ENCODE measurements at places on chromosomes 2 and 18.

DNA sequence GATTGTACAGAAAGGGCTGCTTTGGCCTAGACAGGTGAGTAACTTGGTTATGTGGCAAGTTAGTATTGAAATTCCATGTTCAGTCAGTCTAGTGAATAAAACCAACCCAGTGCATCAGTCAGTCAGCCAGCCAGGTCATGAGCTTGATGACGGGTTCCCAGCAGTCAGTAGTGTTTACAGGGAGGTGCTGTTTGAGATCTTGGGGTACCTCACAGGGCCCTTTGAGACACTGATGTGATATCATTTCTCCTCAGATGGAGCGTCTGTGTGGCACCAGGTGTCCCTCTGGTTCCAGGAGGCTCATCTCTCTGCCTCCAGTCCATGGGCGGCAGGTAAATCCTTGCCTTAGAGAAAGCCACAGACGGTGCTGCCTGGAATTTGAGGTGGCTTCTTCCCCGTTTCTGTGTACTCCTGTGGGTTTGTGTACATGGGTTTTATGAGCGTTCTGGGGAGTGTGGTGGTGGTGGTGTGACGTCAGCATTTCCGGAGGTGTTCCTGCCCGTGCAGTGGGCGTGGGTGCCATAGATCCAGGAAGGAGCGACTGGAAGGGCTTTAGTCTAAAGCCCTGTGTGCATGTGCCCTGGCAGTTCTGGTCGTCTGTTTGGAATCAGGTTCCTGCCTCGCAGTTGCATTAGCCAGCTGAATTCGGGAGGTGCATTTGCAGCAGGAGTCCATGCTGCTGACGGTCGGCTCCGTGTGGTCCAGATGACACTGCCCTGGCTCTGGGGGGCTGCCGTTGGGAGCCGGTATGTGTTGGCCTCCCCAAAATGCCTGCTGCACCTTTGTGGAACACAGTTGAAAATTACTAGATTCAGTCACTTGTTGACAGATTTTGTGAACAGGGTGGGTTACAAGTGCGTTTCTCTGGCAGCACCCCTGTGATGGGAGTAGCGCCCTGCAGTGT is 2.1 kb downstream of the CTDP1 start:
- no peak for DNase-seq

GRCh38 chr2:81436256-81436655 is 1131.7 kb upstream of the LRRTM1 start:
- no peak for DNase-seq

DNA sequence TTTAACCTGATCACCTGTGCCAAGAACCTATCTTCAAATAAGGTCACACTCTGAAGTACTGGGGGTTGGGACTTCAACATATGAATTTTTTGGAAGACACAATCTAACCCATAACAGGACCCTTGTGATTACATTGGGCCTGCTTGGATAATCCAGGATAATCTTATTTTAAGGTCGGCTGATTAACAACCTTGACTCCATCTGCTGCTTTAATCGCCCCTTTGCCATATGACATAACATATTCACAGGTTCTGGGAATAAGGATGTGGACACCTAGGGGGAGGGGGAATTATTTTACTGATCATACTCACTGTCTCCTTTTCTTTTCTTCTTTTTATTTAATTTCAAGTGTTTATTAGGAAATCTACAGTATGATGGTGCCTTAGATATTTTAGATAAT is 34.8 kb downstream of the CDH20 start:
- no peak for DNase-seq

GRCh38 chr2:68911246-68911645 is 40.0 kb upstream of the BMP10 start:
- no peak for DNase-seq

- DNase-seq = no peak
Observed at GRCh38 chr2:204664708-204665121, 119.4 kb downstream of the PARD3B start.

DNA sequence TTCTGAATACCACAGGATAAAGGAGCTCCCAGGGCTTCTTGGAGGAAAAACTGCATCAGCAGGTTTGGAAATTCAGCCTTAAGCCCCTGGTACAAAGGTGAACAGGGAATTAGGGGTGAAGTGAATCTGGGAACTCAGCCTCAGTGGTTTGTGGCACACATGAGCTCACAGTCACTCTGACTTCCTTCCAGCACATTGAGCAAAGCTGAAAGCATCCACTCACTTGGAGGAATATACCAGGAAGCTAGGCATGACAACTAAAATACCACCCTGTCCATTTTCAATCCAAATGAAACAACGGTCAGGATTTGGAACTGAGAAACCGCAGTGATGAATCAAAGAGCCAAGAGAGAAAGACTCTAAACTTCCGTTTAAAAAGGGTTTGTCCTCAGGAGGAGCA is 216.1 kb downstream of the ICOS start:
- no peak for DNase-seq

DNA sequence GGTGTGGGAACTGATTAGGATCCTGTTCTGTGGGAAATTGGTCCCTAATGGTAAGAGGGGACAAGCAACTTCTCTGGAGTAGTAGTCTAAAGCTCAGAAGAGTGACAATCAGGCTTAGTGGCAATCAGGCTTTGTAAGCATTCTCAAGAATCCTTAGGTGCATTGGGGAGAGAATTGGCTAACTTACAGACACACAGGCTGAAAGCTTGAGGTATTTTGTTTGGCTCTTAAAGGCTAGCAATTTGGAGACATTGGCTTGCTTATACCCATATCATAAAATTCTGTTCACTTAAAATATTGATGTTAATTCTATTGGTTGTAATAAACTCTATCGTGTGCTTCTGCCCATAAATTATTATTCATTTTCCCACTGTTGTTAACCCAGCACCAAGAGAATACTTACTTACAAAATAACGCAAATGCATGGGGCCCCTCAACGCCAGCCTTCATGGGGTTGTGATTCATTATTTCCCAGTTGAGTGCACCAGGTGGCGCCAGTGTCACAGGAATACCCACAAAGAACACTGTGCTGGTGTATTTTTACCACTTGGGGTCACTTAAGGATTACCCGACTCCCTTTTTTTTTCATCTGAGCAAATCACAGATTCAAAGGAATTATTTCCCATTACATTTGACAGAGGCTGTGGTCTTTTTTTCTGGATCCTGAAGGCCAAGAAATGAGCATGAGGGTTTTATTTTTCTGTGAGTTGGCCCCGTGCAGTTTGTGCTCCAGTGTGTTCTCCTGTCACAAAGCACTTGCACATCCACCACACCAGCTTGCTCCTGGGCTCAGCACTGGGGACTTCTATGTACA is 45.5 kb downstream of the DDX1 start:
- peak; percentile 24 for DNase-seq

DNA sequence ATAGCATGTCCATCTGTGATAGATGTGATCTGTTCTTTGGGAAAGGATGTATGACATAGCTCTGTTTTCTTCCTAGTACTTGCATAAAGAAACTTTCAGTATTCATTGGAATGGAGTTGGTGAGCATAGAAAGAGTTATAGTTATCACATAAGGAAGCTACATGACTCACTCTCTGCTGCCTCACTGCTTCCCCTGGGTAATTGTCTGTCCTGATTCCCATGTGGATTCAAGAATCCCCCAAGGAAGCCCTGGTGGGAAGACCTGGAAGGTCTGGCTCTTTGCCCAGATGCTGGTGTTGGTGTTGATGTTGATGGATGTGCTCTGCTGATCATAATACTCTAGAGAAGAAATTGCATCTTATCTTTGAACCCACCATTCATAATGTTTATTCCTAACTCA is 60.6 kb downstream of the PTPN4 start:
- no peak for DNase-seq
